ENCODE measurements at places on chromosomes 5 and 9.
A peak's percentile ranks its signal among the peaks of the same experiment; 100 is the strongest.

- DNase-seq = no peak
These were observed 78.2 kb downstream of the ANKRD55 start for GRCh38 chr5:56154732-56155484.

GRCh38 chr5:131514316-131515283 is 120.4 kb downstream of the RAPGEF6 start:
- DNase-seq = no peak

- no peak for DNase-seq
These were observed 92.9 kb downstream of the TNC start for GRCh38 chr9:115024925-115025535.

DNA sequence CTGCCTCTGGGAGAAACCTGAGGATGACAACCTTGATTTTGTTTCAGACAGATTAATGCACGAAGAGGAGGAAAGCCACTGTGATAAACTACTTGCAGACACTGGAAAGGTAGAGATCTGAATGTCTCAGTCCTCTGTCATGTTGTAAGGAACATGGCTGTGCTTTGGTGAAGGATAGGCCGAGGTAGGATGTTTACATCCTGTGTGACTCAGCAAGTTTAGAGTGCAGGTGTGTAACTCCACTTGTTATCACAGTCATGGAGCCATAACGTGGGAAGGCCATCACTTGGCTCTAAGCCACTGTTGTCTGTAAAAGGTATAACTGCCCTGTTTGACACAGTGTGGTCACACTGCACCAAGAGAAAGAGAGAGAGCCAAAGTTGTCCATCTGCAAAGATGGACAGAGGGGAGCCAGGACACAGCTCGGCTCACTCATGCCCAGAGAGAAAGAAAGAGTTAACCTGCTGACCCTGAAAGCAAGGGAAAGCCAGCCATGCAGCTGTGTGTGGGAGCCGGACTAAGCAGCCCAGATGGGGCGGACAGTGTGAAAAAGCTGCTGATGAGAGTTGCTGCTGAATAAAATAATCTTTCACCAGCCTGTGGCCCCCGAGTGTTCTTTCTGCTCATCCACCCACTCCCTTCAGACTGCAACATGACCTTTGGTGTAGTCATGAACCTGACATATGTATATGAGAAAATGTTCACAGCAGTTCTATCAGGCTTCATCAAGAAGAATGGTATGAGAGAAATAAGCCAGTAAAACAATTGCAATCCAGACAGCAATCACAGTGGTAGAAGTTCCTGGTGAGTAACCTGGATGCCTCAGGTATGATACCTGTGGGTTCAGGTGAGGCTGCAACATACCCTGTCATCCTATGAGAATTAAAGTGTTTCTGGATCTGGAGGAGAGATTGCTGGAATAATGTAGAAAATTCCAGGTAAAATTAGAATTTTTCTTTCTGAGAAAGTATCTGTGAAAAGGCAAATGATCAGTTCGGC is 115.9 kb downstream of the TARS1 start:
- no peak for DNase-seq

- DNase-seq = no peak
These were observed 22.4 kb upstream of the HACD4 start for GRCh38 chr9:21053851-21054250.

DNA sequence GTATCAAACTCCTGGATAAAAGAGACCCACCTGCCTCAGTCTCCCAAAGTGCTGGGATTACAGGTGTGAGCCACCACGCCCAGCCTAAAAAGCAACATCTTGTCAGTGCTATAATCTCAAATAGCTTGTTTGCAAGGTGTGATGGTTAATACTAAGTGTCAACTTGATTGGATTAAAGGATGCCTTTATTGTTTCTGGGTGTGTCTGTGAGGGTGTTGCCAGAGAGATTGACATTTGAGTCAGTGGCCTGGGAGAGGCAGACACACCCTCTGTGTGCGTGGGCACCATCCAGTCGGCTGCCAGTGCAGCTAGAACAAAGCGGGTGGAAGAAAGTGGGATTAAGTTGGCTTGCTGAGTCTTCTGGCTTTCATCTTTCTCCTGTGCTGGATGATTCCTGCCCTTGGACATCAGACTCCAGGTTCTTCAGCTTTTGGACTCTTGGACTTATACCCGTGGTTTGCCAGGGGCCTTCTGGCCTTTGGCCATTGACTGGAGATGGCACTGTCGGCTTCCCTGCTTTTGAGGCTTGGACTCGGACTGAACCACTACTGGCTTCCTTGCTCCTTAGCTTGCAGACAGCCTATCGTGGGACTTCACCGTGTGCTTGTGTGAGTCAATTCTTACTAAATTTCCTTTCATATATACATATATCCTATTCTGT is 28.1 kb downstream of the TARS1 start:
- no peak for DNase-seq

- DNase-seq = no peak
These were observed 17.8 kb downstream of the DMRT1 start for GRCh38 chr9:859251-859650.

DNA sequence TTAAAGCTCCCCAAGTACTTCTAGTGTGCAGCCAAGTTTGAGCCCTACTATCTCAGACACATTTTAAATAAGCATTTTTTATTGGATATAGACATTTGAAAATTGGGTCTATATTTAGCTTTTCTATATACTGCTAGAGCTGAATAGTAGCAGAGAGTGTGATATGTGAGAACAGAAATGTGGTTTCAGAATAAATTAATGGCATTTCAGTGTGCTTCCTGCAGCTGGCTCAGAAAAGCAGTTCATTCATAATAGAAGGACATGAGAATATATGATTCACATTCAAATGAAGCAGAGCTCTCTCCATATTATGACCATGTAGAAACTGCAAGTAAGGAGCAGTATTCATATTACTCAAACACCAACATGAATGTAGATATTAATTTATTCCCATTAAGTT is 464.0 kb downstream of the PTPRD start:
- DNase-seq = no peak

DNA sequence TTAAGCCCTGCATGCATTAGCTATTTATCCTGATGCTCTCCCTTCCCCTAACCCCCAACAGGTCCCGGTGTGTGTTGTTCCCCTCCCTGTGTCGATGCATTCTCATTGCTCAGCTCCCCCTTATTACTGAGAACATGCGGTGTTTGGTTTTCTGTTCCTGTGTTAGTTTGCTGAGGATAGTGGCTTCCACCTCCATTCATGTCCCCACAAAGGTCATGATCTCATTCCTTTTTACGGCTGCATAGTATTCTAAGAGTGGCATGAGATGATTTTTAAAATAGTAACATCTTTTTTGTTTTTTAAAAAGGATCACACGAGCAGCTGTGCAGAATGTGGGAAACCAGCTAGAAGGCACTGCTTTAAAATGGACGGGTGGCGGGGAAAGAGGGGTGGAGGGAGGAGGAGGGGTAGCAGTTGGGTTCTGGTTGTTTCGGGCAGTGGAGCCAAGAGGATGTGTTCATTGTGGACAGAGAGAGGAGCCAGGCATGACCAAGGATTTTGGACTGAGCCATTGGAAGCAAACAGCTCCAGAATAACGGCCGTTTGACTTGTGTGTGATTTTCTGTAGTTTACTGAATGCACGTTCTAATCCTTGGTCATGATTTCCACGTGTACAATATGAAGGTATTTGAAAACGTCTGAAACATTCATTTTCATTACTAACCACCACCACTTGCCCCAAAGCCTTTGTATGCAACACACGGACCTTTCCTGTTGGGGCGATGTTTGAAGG is 1.7 kb upstream of the TENT4A start:
- no peak for DNase-seq

- DNase-seq = no peak
These were observed 10.1 kb downstream of the IGFBPL1 start for GRCh38 chr9:38414040-38414723.

DNA sequence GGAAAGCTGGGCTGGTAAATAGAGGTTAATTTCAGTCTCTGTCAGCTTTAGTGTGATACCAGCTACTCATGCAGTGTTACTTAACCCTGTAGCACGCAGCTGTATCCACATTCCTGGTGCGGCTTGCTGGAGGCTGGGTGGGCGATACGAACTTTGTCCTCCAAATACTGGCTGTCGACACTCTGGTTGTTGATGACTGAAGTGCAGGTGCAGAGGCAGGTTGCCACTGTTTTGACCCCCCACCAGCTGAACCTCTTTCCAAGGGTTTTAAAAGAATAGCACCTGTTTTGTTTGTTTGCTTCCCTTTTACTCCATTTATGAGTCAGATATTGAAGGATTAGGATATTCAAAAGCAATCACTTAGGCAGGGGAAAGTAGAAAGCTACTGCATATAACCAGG is 4.4 kb upstream of the RABGAP1 start:
- no peak for DNase-seq

- no peak for DNase-seq
These were observed 710 bp downstream of the WNK2 start for GRCh38 chr9:93184432-93185265.

GRCh38 chr5:157471709-157472108 is 11.7 kb downstream of the NIPAL4 start:
- DNase-seq = peak; percentile 13

- no peak for DNase-seq
These were observed 2.4 kb downstream of the FGFR4 start for GRCh38 chr5:177089127-177089526.

DNA sequence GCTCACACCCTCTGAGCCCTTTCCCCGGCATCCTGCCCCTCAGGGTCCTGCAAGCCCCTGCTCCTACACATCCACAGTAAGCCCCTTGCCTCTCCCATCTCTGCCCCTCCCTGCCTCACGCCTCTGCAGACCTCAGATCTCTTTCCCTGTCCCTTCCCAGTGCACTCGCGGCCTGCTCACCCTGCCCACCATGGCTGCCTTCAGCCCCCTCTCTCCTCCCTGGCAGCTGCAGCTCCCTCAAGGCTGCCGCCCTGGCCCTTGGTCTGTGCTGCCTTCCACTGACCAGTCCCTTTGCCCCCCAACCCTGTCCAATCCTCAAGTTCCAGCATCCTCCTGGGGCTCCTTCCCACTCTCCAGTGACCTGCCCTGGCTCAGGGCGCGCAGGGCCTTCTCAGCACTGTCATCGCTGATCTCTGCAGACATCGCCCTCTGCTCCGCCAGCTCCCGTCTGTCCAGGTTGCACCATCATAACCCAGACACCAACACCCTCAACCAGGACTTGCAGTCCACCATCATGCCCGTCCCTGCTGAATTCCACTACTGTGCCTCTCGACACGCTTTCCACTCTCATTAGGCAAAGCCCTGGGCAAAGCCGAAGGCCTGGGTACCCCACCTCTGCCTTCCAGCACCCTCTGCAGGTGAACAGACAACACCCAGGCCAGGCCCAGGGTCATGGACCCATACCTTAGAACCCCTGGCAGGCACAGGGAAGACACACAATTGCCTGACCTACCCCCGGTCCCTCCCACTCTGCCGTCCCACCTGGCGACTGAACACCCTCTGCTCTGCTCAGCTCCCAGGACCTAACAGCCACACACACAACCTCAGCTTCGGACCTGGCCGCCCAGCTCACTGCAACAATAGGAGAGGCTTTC is 97.8 kb upstream of the RUFY1 start:
- no peak for DNase-seq

DNA sequence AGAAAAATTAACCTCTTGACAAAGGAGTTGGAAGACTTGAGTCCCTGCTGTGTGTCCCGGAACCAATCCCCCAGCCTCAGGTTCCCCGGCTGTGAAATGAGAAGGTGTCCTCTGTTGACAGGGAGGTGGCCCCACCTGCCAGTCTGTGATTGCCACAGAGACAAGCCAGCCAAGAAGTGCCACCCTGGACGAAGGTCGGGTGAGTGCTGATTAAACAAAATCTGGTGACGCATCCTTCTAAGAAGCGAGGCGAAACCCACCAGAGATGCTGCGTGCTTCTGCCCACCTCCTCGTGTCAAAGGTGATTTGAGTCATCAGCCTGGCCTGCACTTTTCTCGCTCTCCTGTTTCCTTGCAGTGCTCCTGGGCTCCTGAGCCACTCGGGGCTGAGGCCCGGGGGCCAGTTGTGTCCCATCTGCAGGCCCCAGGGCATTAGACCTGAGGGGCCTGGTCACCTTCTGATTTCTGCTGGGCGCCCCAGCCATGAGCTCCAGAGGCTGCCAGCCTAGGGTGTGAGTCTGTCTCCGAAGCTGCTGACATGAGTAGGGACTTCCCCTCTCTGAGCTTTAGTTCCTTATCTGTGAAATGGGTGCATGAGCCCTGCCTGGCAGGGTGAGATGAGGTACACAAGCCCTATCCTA is 28.7 kb downstream of the NEK6 start:
- DNase-seq = no peak

GRCh38 chr5:180294913-180295555 is 3.2 kb upstream of the MAPK9 start:
- no peak for DNase-seq

- no peak for DNase-seq
These were observed 51.3 kb downstream of the NKD2 start for GRCh38 chr5:1059884-1060263.

DNA sequence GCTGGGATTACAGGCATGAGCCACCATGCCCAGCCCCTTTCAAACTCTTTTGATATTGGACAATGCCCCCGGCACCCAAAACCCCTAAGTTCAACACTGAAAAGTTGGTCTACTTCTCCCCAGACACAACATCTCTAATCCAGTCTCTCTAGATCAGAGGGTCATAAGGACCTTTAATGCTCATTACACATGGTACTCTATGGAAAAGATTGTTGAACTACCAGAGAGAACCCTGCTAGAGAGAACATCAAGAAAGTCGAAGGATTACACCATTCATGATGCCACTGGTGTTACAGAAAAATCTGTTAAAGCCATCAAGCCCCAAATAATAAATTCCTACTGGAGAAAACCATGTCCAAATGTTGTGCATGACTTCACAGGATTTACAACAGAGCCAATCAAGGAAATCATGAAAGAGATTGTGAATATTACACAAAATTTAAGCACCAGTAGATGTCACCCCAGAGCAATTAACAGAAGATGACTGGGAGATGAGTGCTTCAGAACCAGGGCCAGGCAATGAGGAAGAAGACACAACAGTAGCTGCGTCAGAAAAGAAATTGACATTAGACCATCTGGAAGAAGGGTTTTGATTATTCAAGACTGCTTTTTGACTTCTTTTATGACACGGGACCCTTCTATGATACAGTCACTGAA is 28.3 kb upstream of the NIPAL4 start:
- DNase-seq = peak; percentile 77

- DNase-seq = no peak
These were observed 21.0 kb downstream of the GLRX start for GRCh38 chr5:95801532-95801931.

GRCh38 chr9:98081477-98082219 is 25.1 kb downstream of the NANS start:
- no peak for DNase-seq

GRCh38 chr5:78660401-78660800 is 11.8 kb upstream of the LHFPL2 start:
- no peak for DNase-seq

DNA sequence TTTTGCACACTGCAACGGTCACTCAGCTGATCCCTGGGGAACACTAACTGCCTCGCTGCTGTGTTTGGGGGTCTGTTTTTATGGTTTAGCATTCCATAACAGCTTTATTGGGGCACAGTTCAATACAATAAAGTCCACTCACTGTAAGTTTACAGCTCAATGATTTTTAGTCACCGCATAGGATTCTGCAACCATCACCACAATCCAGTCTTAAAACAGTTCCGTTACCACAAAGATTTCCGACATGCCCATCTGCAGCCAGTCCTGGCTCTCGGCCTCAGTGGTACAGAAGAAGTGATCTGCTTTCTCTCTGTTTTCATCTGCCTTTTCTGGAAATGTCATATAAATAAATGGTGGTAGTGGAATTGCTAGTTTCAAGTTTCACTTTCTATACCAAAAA is 23.6 kb downstream of the OR2V2 start:
- DNase-seq = no peak

GRCh38 chr9:104240890-104241289 is 146.8 kb downstream of the SMC2 start:
- no peak for DNase-seq
